ENCODE measurements at places on chromosomes 1 and 21.

GRCh38 chr1:43381612-43382011 lies 8.0 kb downstream of the MED8 start:
- DNase-seq, result no peak

DNA sequence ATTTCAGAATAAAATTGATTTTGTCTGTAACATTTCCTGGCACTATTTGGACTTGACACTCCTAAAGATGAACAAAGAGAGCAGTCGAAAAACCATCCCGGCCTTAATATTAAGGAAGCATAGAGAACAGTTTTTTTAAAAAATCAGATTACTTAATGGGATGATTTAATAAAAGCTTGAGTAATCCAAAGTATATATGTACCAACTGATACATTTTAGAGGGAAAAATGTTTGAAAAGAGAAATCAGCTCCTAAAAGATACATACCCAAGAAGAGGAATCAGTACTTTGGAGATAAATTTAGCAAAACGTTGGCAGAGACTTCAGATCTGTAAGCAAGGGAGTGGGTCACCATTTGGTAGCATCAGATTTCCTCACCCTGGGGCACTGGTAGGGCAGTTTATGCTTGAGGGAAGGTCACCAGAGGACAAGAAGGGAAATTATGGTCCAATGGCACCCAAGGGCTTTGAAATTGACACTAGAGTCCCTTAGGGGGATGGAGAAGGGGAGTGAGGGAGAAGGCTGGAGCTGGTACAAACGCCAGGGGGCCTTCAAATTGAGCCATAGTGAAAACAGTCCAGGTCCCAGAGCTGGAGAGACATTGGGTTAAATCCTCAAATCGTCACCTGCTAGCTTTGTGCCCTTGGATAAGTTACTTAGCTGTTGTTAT lies 5.9 kb downstream of the SLAMF7 start:
- no peak for DNase-seq

GRCh38 chr1:18805150-18805879 lies 54.1 kb downstream of the TAS1R2 start:
- no peak for DNase-seq

DNA sequence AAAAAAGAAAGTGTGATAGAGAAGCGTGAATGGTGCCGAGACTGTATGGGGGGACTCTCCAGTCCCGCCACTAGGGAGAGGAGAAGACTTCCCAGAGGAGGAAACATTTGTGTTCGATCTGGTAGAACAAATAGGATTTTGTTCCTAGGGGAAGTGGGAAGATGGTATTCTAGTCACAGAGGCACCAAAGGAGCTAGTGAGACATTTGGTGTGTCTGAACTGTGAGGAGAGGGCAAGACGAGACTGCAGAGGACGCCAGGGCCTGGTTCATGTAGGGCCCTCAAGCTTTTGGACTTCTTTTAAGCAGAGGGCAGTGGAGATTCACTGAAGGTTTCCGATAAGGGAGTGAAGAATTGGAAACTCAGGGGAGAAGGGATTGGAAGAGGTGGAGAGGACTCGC lies 2.9 kb downstream of the BTBD19 start:
- DNase-seq, result no peak

- no peak for DNase-seq
Observed at GRCh38 chr1:41800311-41800829, 118.4 kb downstream of the HIVEP3 start.
